ENCODE measurements at places on chromosomes 11 and 22.

GRCh38 chr11:16925561-16926065, 88.6 kb downstream of the PLEKHA7 start:
- DNase-seq = no peak

- DNase-seq = no peak
Observed at GRCh38 chr11:111612224-111612623, 10.0 kb downstream of the SIK2 start.

GRCh38 chr11:34997952-34998528, 81.6 kb downstream of the PDHX start:
- peak; percentile 34 for DNase-seq

DNA sequence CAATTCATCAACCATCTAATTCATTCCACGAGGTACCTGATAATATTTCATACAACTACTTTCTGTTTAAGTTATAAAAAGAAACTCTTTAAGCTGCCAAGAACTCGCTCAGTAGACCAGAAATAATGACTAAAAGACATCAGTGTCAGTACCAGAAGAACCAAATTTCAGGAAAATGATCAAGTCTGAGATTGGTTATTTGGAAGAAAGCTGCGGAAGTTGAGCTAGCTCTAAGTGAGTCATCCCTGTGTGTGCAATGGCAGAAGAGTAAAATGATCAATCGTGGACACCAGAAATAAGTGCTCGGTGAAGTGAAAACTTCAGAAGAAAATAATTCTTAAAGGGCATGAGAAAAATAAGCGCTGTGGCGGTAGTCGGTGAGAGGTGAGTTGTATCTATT, 933.2 kb upstream of the CHORDC1 start:
- no peak for DNase-seq

DNA sequence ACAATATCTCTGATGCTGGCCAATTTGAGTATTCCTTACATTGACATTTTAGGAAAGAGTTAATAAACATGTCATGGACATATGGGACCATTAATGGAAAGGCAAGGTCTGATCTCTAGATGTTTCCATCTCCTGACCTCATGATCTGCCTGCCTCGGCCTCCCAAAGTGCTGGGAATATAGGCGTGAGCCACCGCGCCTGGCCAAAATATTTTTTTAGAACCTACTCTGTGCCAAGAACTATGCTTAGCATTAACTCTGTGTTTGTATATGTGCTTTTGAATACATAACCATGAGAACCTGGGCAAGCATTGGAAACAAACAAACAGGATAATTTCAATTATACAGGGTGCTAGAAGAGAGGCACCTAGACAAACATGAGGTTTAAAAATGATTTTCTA, 123.2 kb downstream of the ATG16L2 start:
- DNase-seq = no peak

DNA sequence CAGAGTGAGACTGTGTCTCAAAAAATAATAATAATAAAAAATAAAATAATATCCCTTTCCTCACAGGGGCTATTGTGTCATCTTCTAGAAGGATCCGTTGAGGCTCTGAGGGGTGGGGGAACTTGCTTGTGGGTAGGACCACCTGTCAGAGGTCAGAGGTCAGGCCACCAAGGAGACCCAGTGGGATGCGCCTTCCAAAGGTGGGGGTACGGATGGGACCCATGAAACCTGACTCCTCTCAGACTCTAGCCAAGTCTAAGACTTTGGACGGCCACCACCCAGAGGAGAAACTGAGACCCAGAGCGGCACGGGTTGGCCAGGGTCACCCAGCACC, 367 bp upstream of the MMP11 start:
- DNase-seq = no peak

- DNase-seq = no peak
Observed at GRCh38 chr11:116649268-116649667, 123.5 kb downstream of the BUD13 start.

All from OCI-LY7 (cell line).